ENCODE measurements at places on chromosomes 7 and 10.

- no peak for DNase-seq
Observed at GRCh38 chr10:69080226-69080625, 7.7 kb upstream of the SRGN start.

GRCh38 chr10:50576245-50576815 lies 47.4 kb downstream of the SGMS1 start:
- DNase-seq = no peak

DNA sequence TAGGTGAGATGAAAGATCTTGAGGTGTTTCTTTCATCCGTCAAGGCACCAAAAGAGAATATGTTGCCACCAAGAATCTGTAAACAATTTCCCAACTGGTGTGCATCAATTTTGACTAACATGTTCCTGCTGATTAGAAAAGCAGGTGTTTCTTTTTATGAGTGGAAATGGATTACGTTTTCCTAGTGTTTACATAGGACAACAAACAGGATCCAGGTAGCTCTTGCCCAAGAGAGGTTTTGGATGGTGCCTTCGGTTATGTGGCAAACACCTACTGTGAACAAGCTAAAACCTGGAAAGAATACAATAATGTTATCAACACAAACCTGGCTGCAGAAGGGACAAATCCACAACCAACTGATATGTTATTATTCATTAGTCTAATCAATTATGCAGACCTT lies 53.6 kb upstream of the WNT16 start:
- no peak for DNase-seq

DNA sequence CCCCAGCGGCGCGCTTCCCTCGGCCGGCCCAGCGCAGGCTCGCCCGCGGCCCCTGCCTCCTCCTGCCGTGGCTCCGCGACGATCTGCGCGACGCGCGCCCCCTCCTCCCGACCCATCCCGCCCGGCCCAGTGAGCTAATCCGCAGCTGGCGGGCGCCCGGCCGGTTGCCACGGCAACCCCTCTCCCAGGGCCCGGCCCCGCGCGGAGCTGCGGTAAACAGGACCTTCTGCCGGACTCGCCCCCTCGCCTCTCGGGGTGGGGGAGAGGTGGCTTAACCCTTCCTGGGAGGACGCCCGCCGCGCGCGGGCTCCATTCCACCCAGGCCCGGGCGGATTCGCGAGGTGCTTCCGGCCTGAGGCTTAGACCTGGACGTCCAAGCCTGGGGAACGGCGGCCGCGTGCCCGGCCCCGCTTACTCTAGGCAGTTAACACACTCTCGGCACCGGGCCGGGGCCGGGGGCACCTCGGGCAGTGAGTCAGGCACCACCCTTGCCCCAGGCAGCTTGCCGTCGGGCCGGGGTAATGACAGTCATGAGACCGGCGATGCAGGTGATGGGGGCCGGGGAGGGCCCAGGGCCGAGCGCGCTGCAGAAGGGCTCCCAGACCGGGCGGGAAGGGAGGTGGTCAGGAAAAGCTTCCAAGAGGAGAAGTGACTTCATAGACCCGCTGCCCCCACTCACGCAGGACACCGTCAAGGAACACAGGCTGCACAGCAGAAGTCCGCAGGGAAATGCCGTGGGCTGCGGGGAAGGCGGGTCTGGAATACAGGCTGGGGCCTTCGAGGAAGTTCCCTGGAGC lies at the start of gene DENND2A:
Gene DENND2A (minus strand): TSS at position 87 of the 797 bp plus-strand sequence. CDS start 38,416 bp downstream, outside the sequence.
- DNase-seq = no peak

- DNase-seq = no peak
Observed at GRCh38 chr10:119688033-119688508, 36.9 kb downstream of the BAG3 start.

DNA sequence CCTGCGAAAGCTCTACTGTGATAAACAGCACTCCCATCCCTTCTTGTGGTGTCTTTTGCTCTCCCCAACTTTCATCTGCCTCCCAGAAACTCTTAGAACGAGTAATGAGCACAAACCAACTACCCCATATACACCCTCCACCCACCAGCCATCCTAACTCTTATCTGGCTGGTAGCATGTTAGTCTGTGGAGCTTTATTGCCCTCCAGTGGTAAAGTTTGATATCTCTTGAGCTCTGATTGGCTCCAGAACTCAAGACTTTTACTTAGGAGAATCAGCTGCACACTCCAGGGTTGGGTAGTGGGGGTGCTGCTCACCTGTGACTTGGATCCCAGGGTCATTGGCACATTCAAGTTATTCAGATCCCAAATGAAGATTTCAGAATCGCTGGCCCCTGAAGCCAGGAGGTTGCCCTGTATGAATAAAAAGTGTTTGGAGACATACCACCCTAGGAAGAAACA lies 10.9 kb downstream of the SEC31B start:
- no peak for DNase-seq

DNA sequence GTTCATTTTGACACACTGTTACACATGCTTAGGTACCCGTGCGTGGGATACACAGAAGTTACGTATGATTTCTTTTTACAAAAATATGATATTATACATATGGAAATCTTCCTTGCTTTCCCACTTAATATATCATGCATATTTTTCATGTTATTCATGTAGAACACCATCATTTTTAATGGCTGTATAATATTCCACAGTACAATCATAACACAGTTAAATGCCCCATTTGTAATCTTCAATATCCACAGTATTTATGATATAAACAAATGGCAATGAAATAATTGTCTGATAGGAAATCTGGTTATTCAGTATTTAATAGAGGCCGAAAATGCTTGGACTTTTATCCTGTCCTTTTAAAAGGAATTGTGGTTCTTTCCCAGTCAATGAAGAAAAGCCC lies 23.2 kb downstream of the VIPR2 start:
- no peak for DNase-seq

DNA sequence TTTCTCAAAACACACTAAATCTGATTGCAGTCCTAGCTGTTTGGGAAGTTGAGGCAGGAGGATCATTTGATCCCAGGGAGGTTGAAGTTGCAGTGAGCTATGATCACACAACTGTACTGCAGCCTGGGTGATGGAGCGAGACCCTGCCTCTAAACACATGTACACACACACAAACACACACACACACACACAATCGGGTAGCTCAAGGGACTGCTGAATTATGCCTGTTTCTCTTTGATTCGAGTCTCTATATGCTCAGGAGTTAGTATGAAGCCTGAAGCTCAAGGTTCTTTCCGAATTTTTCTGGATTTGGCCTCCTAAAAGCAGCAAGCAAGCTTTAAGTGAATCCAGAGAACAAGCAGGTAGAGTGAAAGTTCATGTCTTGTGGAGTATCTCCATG lies 22.5 kb downstream of the PRTFDC1 start:
- DNase-seq = no peak
